Jurkat, Clone E6-1 (cell line): ENCODE measurements at places on chromosomes 6 and 20.

- DNase-seq: peak; percentile 35
Measured at GRCh38 chr6:136051140-136051775, 198.9 kb downstream of the MTFR2 start.

DNA sequence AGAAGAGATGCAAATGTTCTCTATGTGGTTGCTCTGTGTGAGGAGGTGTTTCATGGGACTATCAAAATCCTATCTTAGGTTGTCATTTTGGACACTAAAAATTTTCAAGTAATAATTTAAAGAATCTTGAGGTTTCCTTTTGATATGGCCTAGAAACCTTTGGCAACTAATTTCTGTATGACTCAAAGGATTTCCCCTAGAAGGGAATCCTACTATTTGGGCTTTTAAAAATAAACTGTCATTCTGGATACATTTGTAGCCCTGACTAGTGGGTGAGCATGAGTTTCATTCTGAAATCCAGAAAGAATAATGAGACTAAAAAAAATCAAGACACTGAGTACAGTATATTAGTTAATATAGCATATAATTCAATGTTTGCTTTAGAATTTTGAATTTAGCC lies 25.5 kb upstream of the RAB23 start:
- no peak for DNase-seq

DNA sequence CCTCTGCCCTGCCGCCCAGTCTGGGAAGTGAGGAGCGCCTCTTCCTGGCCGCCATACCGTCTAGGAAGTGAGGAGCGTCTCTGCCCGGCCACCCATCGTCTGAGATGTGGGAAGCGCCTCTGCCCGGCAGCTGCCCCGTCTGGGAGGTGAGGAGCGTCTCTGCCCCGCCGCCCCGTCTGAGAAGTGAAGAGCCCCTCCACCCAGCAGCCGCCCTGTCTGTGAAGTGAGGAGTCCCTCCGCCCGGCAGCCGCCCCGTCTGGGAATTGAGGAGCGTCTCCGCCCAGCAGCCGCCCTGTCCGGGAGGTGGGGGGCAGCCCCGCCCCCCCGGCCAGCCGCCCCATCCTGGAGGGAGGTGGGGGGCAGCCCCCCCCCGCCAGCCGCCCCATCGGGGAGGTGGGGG lies 27.8 kb downstream of the SNHG17 start:
- no peak for DNase-seq

DNA sequence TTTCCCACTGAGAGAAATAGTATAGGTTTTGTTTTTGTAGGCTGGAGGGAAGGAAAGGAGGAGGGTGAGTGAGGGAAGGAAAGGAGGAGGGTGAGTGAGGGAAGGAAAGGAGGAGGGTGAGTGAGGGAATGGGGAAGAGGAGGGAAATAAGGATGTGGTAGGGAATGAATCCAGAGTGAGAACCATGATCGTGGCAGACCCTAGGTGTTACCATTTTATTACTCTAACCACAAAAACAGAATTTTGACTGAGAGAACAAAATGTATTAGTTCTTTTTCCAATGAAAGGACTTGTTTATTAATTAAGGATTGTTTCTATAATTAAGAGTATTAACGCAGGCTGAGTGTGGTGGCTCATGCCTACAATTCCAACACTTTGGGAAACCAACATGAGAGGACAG lies 16.4 kb downstream of the SSR1 start:
- DNase-seq: no peak

DNA sequence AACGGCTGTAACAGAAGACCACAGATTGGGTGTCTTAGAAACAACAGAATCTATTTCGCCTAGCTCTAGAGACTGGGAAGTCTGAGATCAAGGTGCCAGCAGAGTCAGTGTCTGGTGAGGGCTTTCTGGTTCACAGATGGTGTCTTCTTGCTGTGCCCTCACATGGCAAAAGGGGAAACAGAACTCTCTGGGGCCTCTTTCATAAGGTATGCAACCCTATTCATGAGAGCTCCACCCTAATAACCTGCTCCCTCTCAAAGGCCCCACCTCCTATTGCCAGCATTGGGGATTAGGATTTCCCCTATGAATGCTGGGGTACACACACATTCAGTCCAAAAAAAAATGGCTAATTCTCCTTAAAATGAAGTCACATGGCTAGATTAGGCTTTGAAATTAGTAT lies 10.0 kb downstream of the TXNDC5 start:
- DNase-seq: no peak

- no peak for DNase-seq
Measured at GRCh38 chr20:54172532-54172855, 1.3 kb downstream of the CYP24A1 start.

- no peak for DNase-seq
Measured at GRCh38 chr20:24443436-24443835, 26.0 kb upstream of the SYNDIG1 start.

GRCh38 chr6:43771858-43772680 lies 2.1 kb downstream of the VEGFA start:
- DNase-seq: no peak

DNA sequence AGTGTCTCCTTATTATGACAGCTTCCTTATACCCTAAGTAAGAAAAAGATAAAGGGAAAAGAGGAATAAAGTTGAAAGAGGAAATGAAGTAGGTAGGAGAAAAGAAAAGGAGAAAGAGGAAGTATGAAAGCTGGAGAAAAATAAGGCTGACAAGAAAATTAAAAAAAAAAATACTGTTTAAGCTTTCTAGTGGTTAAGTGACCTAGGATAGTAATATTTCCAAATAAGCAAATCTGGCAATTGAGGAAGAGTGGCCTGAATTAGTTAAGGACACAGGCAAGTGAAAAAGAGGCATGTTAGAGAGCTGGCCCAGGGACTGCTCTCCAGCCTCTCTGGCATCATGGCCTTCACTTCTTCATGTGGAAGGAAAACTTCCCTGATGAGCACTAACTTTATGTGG lies 76.5 kb upstream of the ADGRF1 start:
- DNase-seq: no peak
